ENCODE measurements at places on chromosomes 12 and 14.

DNA sequence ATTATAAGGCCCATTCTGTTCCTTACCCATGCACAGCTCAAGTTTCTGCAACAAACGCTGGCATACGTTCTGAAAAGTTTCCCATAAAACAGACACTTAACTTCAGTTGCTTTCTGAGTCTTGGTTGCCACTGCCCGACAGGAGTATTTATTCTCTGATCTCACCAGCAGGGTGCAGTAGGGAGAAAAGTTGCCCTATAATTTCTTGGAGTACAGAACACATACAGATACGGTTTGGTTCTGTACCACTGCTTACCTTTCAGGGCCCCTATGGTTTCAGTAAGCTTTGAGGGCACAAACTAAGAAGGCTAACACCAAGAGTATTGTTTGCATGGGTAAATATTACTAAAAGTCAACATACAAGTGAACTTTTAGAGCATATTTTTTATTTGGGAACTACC is 77.9 kb downstream of the SPATA7 start:
- DNase-seq: no peak

DNA sequence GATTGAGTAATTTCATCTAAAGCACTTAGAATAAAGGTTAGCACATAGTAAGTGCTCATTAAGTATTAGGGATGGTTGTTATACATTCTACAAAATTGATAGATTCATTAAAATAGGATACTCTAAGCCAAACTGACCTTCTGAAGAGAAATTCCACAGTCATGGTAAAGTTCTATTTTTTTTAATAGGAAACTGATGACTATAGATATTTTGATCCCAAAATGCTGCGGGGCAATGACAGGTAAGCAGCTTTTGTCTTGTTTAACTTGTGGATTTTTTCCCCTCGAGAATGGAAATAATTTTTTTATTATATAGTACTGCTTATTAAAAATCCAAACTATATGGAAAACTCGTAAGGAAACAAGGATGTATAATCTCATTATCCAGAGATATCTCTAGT is 97.0 kb downstream of the SCFD1 start:
- no peak for DNase-seq

- DNase-seq: no peak
Measured at GRCh38 chr14:21852061-21852664, 178.5 kb upstream of the OR4E1 start.

GRCh38 chr14:50057331-50057730 is 59.0 kb downstream of the VCPKMT start:
- DNase-seq: no peak

DNA sequence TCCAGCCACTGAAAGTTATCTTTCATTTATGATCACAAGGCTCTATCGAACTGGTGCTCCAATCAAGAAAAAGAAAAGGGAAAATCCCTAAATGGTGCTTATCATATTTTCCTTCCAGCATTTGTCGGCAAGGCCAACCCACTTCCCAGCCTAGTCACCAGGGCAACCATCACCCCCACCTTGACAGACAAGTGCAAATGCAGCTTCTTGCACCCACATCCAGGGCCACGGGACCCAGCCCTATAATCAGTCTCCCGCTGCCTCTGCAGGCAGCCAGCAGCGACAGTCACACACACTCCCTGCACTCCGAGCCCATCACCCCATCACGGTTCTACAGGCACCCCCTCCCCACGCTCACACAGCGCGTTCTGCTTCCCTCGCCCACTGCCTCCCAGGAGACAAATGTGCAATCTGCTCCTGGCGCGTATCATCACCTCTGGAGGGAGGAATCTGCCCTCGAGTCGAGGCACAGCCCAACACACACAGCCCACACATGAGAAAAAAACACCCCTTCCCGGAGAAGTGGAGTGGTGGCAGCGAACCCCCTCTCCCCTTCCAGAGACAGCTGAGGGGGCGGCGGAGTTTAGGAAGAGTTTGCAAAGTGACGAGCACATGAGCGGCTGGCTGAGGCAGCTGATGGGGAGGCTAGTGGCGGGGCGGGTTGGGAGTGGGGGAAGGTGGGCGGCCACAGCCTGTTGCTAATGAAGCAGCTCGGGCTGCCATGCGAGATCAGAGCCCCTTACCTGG is 9.3 kb upstream of the PPP4R4 start:
- no peak for DNase-seq

DNA sequence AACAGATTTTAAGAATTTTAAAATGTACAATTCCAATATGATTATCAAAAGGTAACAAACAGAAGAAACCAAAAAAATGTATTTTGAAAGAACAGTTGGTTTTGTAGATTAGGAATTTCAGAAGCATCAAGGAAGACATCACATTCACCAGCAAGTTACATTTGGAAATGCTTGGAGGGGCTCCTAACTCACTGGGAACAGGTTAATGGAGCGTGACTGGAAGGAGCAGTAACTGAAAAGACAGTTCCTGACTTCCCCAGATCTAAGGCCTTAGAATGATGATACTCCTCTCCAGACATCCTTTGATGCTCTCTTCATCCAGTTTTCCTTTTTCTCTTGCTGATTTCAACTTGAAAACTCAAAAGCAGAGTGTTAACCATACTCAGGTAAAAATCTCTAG is 220.0 kb upstream of the EGLN3 start:
- DNase-seq: no peak

DNA sequence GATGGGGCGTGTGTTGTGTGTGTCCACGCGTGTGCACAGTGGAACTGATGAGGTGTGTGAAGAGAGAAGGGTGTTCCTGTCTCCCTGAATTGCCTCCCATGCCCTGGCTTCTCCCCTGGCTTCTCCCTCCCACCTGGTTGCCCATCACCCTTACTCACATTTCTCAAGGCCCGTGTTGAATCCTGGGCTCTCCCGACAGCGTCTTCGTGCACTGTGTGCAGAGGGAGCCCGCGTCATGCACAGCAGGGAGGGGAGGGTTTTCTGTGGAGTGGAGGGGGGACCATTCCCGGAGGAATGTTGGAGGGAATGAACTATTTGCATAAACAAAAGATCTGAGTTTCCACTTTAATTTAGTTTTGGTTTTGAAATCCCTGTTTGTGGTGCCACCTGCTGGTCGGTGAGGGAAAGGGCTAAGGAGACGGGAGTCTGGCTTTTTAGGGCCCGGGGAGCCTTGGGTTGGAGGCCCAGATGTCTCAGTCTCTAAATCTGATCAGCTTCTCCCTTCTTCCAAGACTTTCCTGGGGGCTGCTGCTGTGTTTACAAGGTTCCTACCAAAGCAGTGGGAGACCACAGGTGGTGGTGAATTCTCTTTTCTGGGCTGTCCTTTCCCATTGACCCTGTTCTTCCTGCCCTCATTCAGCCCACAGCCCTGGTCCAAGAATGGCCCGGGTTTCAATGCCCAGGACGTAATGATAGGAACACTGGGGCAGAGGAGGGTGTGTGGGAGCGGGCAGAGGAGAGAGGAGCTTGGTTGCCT is at the start of gene C1R:
Gene C1R, minus strand, starts transcription at position 217 of the 757 bp plus-strand sequence. Its CDS starts 57 bp downstream, at position 160.
- DNase-seq: peak; percentile 91

GRCh38 chr12:92585115-92585727 is 117.6 kb upstream of the PLEKHG7 start:
- no peak for DNase-seq

DNA sequence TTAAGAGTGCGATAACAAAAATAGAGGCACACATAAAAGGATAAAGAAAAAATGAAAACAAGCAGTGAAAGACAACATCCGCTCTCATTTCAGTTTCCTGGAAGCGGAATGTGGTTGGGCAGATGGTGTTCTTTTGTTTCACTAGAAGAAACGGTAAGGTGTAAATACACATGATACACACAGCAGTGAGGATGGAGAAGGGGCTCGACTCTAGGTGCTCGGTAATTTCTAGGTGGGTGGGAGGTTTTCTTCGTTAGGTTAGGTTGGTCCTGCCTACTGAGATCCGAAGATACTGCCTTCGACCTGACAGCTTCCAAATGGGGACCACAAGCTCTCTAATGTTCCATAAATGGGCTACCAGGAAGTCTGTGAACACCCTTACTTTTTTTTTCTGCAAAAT is 1082.5 kb downstream of the BCL11B start:
- no peak for DNase-seq

- no peak for DNase-seq
Measured at GRCh38 chr14:71022939-71023338, 115.7 kb downstream of the PCNX1 start.

DNA sequence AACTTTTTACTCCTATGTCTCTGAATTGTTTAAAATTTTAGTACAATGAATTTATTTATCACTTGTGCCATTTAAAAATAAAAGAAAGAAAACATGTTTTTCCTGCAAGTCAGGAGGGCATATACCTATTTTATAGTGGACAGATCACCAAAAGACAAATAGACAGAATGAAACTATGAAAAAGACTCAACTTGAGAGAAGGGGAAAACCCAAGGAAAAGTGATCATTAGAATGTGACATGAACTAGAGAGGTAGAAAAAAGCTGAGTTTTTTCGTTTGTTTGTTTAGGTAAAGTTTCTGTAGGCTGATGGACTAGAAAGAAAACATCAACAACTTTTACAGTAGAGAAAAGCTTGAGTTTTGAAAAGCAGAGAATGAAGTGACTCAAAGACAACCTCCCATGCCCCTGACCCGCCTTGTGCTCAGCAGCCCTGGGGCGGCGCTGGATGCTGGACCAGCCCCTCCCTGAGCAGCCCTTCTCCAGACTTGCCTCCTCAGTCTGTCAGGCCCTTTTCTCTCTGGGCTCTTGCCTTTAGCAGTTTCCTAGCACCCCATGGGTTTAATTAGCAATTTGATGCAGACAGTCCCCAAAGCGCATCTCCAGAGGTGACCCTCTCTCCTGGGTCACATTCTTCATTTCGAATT is 95.1 kb upstream of the ARID2 start:
- no peak for DNase-seq

DNA sequence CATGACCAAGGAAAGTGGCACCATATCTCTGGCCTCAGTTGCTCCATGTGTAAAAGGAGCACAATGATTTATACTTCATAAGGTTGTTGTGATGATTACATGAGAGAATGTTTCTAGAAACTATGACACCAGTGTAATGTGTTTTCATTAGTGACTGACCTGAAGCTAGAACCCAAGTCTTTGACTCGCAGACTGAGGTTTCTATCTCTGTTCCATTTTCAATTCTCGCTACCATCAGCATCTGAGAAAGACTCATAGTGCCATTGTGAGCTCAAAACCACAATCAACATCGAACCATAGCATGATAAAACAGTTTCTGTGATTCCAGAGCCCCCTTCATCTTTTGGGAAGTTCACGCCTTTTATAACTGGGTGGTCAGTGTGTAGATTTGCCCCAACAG is 53.8 kb downstream of the STAB2 start:
- DNase-seq: no peak

DNA sequence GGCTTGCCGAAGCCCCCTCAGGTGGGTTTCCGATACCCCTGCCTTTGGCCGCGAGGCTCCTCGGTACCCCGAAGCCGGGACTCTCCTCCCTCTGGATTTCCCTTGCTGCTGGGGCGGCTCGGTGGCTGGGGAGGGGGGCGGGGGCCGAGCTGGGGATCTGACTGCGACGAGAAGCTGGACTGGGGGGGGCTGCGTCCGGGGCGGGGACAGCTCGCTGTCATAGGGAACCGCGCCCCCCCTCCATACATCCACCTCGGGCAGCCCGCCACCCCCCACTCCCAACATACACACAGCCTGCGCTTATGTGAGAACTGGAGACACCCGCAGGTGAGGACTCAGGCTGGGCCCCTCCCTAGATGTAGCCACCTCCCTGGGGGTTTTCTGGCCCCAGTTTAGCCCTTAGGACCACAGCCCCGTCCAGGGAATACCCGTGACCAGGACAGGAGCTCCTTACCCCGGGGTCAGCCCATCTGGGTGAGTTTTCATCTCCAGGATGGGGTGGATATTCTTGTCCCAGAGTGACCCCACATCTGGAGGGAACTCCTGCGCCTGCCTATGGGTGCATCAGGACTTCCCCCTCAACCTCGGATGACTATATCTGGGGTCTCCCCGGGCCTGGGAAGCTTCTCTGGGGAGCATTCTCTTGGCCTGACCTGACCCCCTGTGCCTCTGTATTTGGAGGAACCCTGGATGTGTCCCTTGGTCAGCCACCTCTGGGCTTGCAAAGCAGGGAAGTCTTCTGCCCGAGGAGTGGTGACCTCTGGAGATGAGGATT is 687 bp downstream of the ASIC1 start:
- no peak for DNase-seq

GRCh38 chr12:9698681-9699080 is 29.2 kb downstream of the CLEC2D start:
- DNase-seq: no peak

- no peak for DNase-seq
Measured at GRCh38 chr14:30656190-30656632, 34.1 kb downstream of the SCFD1 start.

- no peak for DNase-seq
Measured at GRCh38 chr12:95304673-95305198, 87.1 kb downstream of the VEZT start.

GRCh38 chr12:64621257-64621942 is 11.1 kb downstream of the RASSF3 start:
- no peak for DNase-seq

DNA sequence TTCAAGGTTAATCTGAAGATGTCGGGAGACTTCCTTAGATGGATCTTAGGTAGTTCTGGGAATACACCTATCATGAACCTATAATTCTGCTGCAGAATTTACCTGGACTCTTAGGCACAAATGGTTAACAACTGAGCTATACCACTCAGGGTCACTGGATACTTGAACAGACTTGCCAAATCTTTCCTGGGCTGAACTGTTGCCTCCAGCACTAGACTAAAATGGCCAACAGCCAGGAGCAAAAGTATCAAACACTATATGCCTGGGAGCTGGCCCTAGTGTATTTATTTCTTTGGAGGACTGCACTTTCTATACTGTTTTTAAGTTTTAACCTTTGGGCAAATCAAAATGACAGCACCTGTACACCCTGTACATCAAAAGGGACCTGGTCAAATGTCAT is 252.8 kb downstream of the TMEM117 start:
- DNase-seq: no peak

GRCh38 chr12:45887544-45887943 is 102.8 kb downstream of the SCAF11 start:
- no peak for DNase-seq

DNA sequence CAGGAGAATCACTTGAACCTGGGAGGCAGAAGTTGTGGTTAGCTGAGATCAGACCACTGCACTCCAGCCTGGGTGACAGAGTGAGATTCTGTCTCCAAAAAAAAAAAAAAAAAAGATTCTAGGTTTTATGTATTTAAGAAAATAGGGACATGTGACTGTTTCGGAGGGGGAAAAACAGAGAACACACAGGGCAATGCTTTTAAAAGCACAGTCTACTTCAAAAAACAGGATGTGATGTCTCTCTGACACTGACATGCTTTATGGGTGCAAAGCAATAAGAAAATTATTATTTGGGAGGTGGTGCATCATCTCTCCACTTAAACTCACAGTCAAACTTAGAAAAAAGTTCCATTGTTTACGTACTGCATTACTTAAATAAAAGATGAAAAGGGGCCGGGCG is 28.7 kb downstream of the CLIP1 start:
- DNase-seq: no peak

All from ovary (tissue), 10 donors.